ENCODE measurements at places on chromosomes 7 and 10. TPM values are rescaled to one million over a fixed set of nuclear protein-coding genes. Genes with fewer than 3 reads are reported as not detected.

GRCh38 chr7:112347088-112347487 is 103.2 kb upstream of the IFRD1 start:
- peaks cover 8% of the 10 kb centered on the region for H3K36me3 ChIP-seq
- no peaks in the 10 kb centered on the region for H3K4me1 ChIP-seq
- DNase-seq, result no peak
- H3K27ac ChIP-seq, result no peak overlapping the region
- H3K27me3 ChIP-seq, result no peaks in the 10 kb centered on the region

GRCh38 chr10:112792487-112793201 is 157.4 kb upstream of the TCF7L2 start:
- no peak overlapping the region for H3K27ac ChIP-seq
- H3K36me3 ChIP-seq, result no peaks in the 10 kb centered on the region
- DNase-seq, result no peak
- H3K4me3 ChIP-seq, result no peak overlapping the region
- no peaks in the 10 kb centered on the region for H3K4me1 ChIP-seq

The DRGX gene
- not detected for total RNA-seq

- no peaks in the 10 kb centered on the region for H3K36me3 ChIP-seq
- H3K4me1 ChIP-seq, result no peaks in the 10 kb centered on the region
- no peak overlapping the region for H3K4me3 ChIP-seq
- no peak overlapping the region for H3K27ac ChIP-seq
- peaks cover 3% of the 10 kb centered on the region for H3K27me3 ChIP-seq
- DNase-seq, result no peak
Observed at GRCh38 chr7:1418505-1419309, 40.6 kb downstream of the MICALL2 start.

DNA sequence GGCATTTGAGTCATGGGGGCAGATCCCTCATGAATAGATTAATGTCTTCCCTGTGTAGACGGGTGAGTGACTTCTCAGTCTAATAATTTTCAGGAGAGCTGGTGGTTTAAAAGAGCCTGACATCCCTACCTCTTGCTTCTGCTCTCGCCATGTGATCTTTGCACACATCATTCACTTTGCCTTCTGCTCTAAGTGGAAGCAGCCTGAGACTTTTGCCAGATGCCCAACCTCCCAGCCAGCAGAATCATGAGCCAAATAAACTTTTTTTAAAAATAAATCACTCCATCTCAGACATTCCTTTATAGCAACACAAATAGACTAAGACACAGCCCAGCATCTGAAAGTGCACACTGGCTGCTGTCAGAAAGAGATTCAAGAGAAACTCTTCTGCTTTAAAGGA is 155.2 kb downstream of the ZNF365 start:
- no peak overlapping the region for H3K27ac ChIP-seq
- no peak overlapping the region for H3K4me3 ChIP-seq
- no peak for DNase-seq

The PDK4 gene
- 0.23 TPM for total RNA-seq

GRCh38 chr10:84012831-84013458 is 126.4 kb upstream of the GHITM start:
- no peak overlapping the region for H3K27ac ChIP-seq
- no peaks in the 10 kb centered on the region for H3K27me3 ChIP-seq
- no peak overlapping the region for H3K4me3 ChIP-seq
- no peaks in the 10 kb centered on the region for H3K36me3 ChIP-seq

- no peaks in the 10 kb centered on the region for H3K36me3 ChIP-seq
- H3K4me1 ChIP-seq, result no peaks in the 10 kb centered on the region
Observed at GRCh38 chr10:12507165-12507850, 158.0 kb downstream of the CAMK1D start.

- peaks cover 3% of the 10 kb centered on the region for H3K27me3 ChIP-seq
- no peak for DNase-seq
- H3K4me3 ChIP-seq, result no peak overlapping the region
- no peak overlapping the region for H3K27ac ChIP-seq
- H3K36me3 ChIP-seq, result no peaks in the 10 kb centered on the region
Observed at GRCh38 chr7:45389073-45389872, 184.9 kb upstream of the ADCY1 start.

The DPYSL4 gene
- 15.0 TPM for total RNA-seq

GRCh38 chr7:75888464-75889222 is 9.8 kb downstream of the RHBDD2 start:
- DNase-seq, result no peak
- H3K36me3 ChIP-seq, result peaks cover 29% of the 10 kb centered on the region
- peaks cover 3% of the 10 kb centered on the region for H3K27me3 ChIP-seq
- H3K4me1 ChIP-seq, result no peaks in the 10 kb centered on the region
- H3K27ac ChIP-seq, result peak overlapping the region; percentile 13

DNA sequence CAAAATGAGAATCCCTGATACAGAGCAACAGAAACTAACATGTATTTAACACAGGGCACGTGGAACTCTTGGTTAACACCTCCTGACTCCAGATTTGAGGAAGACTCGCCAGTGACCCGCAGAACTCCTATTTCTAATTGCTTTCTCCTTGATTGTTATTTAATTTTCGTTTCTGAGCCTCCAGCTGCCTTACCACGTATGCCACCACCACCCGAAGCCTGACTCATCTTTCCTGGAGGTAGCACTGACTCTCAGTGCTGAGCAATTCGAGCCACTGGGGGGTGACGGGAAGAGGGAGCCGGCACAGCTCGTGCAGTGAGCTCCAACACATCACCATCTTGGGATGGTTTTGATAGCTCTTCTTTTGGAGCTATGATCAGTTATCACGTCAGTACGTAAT is 273.9 kb upstream of the MGMT start:
- DNase-seq, result no peak
- H3K4me1 ChIP-seq, result no peaks in the 10 kb centered on the region

The GJD4 gene
- total RNA-seq, result not detected

DNA sequence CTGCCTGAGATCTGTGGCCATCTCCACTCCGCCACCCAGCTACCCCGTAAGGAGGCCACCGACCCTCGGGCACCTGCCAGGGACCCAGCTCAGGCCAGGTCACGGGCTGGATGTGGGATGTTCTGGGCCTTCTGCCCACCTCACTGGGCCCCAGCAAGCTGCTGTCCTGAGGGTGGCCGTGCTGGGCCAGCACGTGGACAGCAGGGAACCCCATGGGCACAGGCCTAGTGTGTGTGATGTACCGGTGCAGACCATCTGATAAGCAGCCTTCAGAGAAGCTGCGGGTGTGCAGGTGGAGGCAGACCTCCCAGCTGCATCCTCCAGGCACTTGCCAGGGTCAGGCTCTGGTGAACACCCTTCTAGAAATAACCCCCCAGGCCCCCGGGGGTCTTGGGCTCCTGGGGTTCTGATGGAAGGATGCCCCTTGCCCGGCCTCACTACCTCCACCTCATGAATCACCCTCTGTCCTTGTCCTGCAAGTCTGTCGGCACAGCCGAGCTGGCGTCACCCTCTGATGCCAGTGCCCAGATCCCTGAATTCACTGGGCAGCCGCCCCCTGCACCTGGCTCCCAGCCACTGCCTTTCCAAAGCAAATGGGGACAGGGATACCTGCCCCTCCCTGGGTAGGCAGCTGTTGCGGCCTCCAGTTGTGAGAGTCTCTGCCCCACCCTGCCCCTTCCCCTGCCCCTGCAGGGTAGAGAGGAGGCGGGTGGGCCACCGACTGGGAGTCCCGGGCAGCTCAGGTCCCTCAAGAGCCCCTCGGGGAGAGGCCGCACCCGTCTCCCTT is 139.8 kb downstream of the FAM53B start:
- H3K4me1 ChIP-seq, result peaks cover 5% of the 10 kb centered on the region
- DNase-seq, result no peak
- H3K4me3 ChIP-seq, result no peak overlapping the region
- peaks cover 7% of the 10 kb centered on the region for H3K27me3 ChIP-seq
- H3K36me3 ChIP-seq, result no peaks in the 10 kb centered on the region

The TMEM270 gene
- not detected for total RNA-seq

- no peak overlapping the region for H3K4me3 ChIP-seq
- no peak for DNase-seq
- peaks cover 13% of the 10 kb centered on the region for H3K4me1 ChIP-seq
- H3K27ac ChIP-seq, result no peak overlapping the region
- H3K27me3 ChIP-seq, result no peaks in the 10 kb centered on the region
Observed at GRCh38 chr7:22998519-22998896, 15.4 kb downstream of the HYCC1 start.

- no peak overlapping the region for H3K27ac ChIP-seq
- H3K4me3 ChIP-seq, result no peak overlapping the region
- H3K4me1 ChIP-seq, result peaks cover 4% of the 10 kb centered on the region
- H3K27me3 ChIP-seq, result peaks cover 8% of the 10 kb centered on the region
- peaks cover under 1% of the 10 kb centered on the region for H3K36me3 ChIP-seq
Observed at GRCh38 chr7:130381468-130382312, 1.4 kb downstream of the CPA1 start.

GRCh38 chr10:32103721-32104120 is 47.5 kb upstream of the KIF5B start:
- peaks cover 4% of the 10 kb centered on the region for H3K27me3 ChIP-seq
- H3K4me3 ChIP-seq, result no peak overlapping the region
- peaks cover 2% of the 10 kb centered on the region for H3K4me1 ChIP-seq
- DNase-seq, result no peak
- H3K36me3 ChIP-seq, result no peaks in the 10 kb centered on the region

DNA sequence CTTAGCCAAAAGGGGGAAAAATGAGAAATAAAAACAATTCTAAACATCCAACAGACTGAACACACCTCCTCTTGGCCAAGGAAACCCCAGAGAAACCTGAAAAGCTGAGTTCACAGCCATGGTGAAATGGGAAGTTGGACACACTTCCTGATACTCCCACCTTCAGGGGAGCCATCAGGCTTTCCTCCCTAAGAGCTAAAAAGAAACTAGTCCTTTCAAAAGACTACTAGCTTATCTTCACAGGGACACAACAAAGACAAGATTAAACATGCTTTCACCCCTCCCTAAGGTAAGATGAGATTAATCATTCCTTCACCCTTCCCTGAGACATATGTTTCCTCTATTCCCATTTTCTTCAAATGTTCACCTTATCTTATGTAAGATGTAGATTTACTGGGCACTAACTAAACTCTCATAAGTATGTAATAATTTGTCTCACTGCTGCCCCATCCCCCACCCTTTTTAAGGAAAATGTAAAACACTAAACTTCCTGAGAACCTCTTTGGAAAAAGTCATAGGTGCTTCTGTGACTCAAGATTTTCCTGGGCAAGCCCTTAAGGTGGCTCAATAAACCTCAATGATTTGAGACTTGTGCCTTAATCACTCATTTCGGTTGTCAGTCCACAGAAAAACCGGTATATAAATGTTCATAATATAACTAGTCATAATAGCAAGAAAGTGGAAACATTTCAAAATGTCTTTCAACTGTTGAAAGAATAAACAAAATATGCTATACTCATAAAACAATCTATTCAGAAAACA is 40.5 kb downstream of the HTR7 start:
- DNase-seq, result no peak
- peaks cover 6% of the 10 kb centered on the region for H3K36me3 ChIP-seq
- H3K4me3 ChIP-seq, result no peak overlapping the region
- peaks cover 4% of the 10 kb centered on the region for H3K27me3 ChIP-seq

GRCh38 chr10:93994438-93994801 is 689 bp downstream of the PLCE1 start:
- H3K4me3 ChIP-seq, result peak overlapping the region; percentile 81
- H3K27me3 ChIP-seq, result peaks cover 15% of the 10 kb centered on the region
- no peak overlapping the region for H3K27ac ChIP-seq
- no peak for DNase-seq
- H3K36me3 ChIP-seq, result peaks cover 5% of the 10 kb centered on the region

The PRSS2 gene
- total RNA-seq, result 2.0 TPM

GRCh38 chr7:3399858-3400257 is 98.8 kb downstream of the SDK1 start:
- H3K4me1 ChIP-seq, result no peaks in the 10 kb centered on the region
- no peak overlapping the region for H3K4me3 ChIP-seq
- no peaks in the 10 kb centered on the region for H3K27me3 ChIP-seq
- no peaks in the 10 kb centered on the region for H3K36me3 ChIP-seq
- no peak overlapping the region for H3K27ac ChIP-seq
- DNase-seq, result peak; percentile 58

DNA sequence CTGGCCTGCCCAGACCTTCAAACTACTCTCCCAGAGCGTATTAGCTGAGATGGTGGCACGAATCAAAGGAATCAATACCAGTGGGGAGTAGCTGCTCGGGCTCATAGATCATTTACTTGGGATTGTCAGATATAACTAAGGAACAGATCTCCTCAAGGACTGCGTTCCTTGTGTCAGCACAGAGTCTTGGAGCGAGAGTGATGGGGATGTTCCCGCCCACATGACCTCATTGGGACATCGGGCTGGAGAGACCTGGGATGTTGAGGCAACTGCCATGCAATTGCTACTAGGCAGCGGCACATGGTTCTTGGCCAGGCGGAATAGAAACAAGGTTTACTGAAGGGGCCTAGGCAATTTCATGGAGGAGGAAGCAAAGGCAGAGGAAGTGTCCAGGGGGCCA is 132.6 kb downstream of the FRMD4A start:
- peak overlapping the region; percentile 16 for H3K27ac ChIP-seq
- H3K4me3 ChIP-seq, result no peak overlapping the region
- no peaks in the 10 kb centered on the region for H3K36me3 ChIP-seq
- H3K27me3 ChIP-seq, result peaks cover 2% of the 10 kb centered on the region

The ADGRA1 gene
- total RNA-seq, result not detected

- peaks cover 26% of the 10 kb centered on the region for H3K4me1 ChIP-seq
- H3K27me3 ChIP-seq, result peaks cover 13% of the 10 kb centered on the region
- peak overlapping the region; percentile 91 for H3K27ac ChIP-seq
- H3K36me3 ChIP-seq, result peaks cover 12% of the 10 kb centered on the region
- peak; percentile 56 for DNase-seq
Observed at GRCh38 chr7:103075337-103075918, 488 bp downstream of the ARMC10 start.

DNA sequence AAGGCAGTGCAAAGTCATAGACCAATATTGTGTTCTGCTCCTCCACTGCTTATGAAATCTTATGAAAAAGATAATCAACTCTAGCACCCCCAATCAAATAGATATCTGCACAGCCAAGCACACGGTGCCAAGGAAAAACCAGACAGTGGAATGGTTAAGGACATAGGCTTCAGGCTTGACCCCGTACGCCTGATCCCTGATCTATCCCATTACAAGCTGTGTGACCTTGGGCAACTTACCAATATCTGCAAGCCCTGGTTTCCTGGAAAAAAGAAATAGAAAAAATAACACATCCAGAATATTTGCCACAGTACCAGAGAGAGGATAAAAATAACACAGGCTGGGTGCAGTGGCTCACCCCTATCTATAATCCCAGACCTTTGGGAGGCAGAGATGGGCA is 56.9 kb downstream of the GRB10 start:
- no peak for DNase-seq
- H3K4me1 ChIP-seq, result peaks cover 75% of the 10 kb centered on the region
- peaks cover 20% of the 10 kb centered on the region for H3K36me3 ChIP-seq
- no peak overlapping the region for H3K4me3 ChIP-seq
- H3K27ac ChIP-seq, result peak overlapping the region; percentile 93
- peaks cover 5% of the 10 kb centered on the region for H3K27me3 ChIP-seq

The IGF2BP3 gene
- 92.8 TPM for total RNA-seq

The SFRP4 gene
- total RNA-seq, result not detected

- peaks cover 3% of the 10 kb centered on the region for H3K36me3 ChIP-seq
- DNase-seq, result no peak
- peaks cover 8% of the 10 kb centered on the region for H3K4me1 ChIP-seq
- no peak overlapping the region for H3K27ac ChIP-seq
- no peak overlapping the region for H3K4me3 ChIP-seq
Observed at GRCh38 chr7:101586906-101587677, 42.0 kb downstream of the MYL10 start.

The BRI3 gene
- total RNA-seq, result 300 TPM

The WNT8B gene
- not detected for total RNA-seq

The SORCS3 gene
- total RNA-seq, result not detected

GRCh38 chr7:2279896-2280295 is 34.3 kb downstream of the SNX8 start:
- no peak overlapping the region for H3K4me3 ChIP-seq
- H3K27ac ChIP-seq, result no peak overlapping the region
- peaks cover 5% of the 10 kb centered on the region for H3K27me3 ChIP-seq
- H3K36me3 ChIP-seq, result peaks cover 7% of the 10 kb centered on the region
- no peak for DNase-seq

GRCh38 chr10:102633848-102634247 is 10.4 kb upstream of the TRIM8 start:
- peaks cover 20% of the 10 kb centered on the region for H3K36me3 ChIP-seq
- H3K4me1 ChIP-seq, result peaks cover 64% of the 10 kb centered on the region
- peak overlapping the region; percentile 80 for H3K27ac ChIP-seq
- no peak for DNase-seq
- H3K27me3 ChIP-seq, result peaks cover 8% of the 10 kb centered on the region

Measured in endothelial cell (in vitro differentiated cells).